Inflammatory macrophage (primary cell): ENCODE measurements at places on chromosomes 7 and 10.

GRCh38 chr10:100528921-100529474, 673 bp downstream of the NDUFB8 start:
- peak; percentile 27 for DNase-seq

DNA sequence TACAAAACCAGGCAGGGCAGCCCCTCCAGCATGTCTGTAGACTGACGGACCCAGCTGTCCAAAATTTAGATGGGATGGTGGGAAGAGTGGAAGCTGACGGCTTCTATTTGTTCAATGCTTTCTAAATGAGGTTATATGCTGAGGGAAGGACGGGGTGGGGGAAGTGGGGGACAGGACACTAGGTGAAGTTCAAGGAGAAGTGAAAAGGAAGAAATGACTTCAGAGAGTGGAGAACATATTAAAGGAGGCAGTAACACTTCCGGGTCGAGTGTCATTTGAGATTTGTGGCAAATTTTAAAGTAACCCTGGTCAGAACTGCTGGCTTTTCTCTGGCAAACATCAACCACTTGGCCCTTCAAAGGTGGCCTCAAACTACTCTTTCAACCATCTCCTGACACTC, 9.4 kb downstream of the PIP4K2A start:
- DNase-seq = peak; percentile 25

DNA sequence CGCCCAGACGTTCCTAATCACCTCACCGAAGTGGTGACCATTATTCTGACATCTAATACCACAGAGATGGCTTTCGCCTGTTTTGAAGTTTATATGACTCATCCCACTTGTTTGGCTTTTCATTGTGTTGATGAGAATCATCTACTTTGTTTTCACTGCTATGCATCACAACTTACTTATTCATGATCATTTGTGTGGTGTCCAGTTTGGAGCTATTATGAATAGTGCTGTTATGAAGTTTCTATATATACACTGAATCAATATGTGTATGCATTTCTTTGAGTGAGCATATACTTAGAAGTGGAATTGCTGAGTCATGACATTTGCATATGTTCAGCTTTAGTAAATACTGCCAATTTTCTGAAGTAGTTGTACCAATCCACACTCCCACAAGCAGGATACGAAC, 38.6 kb upstream of the TNKS2 start:
- DNase-seq = no peak

DNA sequence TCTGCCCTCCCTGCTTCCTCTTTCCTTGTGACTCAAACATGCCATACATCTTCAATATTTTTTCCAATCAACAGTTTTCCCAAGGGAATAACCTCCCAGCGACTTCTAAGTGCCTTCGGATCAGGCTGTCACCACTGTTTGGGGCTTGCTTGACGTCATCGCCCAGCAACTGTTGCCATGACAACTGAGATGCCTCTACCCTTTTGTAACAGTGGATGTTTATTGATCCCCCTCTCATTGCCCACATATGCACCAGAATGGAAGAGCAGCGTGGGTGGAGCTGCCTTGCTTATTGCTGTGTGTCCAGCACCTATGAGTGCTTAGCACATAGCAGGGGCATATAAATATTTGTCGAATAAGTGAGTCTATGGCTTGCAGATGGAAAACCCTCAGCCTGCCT, 14.4 kb downstream of the FFAR4 start:
- no peak for DNase-seq

GRCh38 chr7:68087401-68087800, 1090.8 kb downstream of the TYW1 start:
- DNase-seq = no peak

DNA sequence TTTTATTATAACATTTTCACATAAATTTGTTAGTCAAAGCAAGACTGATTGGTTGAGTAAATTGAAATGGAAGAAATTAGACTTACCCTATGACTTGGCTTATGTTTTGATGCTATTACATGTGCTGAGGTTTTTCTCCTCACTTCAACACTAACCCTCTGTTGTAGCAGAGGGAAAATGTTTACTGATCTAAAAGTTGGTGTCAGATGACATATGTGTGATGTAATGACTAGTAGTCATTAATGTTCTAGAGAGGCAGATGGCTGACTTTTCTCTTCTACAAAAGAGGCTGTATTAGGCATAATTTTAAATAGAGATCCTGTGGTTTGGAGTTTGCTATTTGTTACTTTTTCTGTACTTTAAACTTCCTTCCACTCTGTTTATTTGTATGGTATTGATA, 266.0 kb downstream of the BBS9 start:
- DNase-seq = no peak

GRCh38 chr7:44284216-44284615, 41.2 kb downstream of the CAMK2B start:
- peak; percentile 60 for DNase-seq
